ENCODE measurements at places on chromosomes 6 and 20.

GRCh38 chr20:14114065-14114704, 118.9 kb downstream of the MACROD2 start:
- no peak for DNase-seq

DNA sequence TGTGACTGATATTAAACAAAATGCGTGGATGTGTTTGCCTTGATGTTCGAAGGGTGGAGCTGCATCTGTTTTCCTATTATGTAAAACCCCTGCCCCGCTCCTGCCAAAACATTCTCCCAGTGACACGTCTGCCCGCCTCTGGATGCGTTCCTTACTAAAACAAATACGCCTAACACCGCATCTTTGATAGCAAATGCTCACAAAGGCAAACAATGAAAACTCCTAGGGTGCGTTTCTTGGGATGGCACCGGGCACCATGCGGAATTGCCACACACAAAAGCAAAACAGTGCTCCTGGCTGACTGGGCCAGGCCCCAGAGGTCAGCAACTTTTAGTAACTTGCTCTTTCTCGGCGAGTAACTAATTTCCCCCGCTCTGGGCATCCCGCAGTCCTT, 9.0 kb upstream of the FOXC1 start:
- no peak for DNase-seq

DNA sequence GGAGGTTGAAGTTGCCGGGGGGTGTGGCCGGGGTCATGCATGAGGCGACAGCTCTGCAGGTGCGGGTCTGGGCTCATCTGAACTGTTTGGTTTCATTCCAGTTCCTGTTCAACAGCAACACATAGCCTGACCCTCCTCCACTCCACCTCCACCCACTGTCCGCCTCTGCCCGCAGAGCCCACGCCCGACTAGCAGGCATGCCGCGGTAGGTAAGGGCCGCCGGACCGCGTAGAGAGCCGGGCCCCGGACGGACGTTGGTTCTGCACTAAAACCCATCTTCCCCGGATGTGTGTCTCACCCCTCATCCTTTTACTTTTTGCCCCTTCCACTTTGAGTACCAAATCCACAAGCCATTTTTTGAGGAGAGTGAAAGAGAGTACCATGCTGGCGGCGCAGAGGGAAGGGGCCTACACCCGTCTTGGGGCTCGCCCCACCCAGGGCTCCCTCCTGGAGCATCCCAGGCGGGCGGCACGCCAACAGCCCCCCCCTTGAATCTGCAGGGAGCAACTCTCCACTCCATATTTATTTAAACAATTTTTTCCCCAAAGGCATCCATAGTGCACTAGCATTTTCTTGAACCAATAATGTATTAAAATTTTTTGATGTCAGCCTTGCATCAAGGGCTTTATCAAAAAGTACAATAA, 72.5 kb downstream of the PTPN1 start:
- no peak for DNase-seq

GRCh38 chr6:26550250-26550993, 12.3 kb downstream of the HMGN4 start:
- peak; percentile 73 for DNase-seq

- DNase-seq = no peak
Measured at GRCh38 chr20:43300901-43301300, 111.2 kb upstream of the PTPRT start.

DNA sequence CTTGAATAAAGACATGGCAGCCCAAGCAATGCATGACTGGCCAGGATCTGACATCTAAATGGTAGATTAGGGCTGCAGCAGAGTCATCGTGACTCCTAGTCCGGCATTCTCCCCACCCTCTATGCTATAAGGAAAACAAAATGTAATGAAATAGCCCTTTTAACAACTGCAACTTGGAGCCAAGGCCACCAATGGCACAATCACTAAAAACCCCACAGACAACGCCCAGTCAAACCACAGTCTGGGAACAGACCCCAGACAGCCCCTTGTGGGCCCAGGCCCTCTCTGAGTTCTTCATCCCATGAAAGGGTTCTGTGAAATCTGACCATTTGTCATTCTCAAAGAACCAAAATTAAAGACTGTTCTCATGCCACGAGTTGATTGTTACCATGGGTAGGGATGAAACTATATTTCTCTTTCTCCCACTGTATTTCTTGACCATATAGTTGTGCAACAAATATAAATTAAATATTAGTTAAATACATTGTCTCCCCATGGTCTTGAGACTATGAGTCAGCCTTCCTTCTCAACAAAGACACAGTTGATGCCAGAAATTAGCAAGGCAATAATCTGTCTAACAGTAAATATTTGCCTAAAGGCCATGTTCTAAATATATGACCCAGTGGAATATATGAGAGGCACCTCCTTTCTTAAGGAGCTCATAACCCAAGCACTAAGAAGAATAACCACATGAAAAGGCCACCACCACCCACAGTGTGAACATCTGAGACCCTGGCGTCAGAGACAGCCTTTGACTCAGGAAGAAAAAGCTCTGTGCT, 85.6 kb upstream of the SSTR4 start:
- no peak for DNase-seq

DNA sequence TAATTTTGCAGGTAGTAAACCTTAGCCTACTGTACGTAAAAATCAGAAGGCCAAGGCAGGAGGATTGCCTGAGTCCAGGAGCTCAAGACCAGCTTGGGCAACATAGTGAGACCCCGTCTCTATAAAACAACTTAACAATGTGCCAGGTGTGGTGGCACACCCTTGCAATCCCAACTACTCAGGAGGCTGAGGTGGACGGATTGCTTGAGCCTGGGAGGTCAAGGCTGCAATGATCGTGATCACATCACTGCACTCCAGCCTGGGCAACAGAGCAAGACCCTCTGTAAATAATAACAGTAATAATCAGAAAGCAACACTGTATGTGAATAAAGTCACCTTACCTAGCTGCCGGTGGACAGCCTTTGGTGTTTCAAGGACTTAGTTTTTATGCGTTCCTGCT, 48.9 kb downstream of the MTHFD1L start:
- DNase-seq = no peak

DNA sequence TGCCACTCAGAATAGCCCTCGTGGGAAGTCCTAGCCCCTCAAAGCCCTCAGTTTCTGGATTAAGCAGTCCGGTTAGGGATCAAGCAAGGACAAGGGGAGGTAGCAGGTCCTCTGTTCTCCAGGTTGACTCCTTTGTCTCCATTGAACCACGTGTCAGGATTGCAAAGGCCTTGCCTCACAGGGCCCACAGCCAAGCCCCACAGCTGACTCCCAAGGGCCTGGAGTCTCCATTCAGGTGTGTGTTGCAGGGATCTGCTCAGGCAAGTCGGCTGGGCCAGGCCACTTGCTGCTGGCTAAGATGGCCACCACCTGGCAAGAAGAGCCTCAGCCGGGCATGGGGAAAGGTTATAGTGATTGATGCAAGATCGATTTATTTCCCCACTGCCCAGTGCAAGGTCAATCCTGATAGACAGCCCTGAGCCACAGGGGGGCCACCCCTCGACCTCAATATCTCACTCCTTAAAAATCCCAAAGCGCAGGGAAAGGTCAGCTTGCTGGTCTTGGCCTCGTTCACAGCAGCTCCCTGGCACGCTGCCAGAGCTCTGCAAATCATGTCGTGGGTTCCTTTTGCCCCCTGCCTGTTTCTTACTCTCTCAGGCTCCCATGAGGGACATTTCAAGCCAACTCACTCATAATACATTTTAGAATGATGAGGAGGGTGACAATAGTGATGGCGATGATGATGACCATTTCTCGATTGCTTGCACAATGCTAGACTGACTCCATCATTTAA, 75.9 kb downstream of the EDN3 start:
- no peak for DNase-seq

DNA sequence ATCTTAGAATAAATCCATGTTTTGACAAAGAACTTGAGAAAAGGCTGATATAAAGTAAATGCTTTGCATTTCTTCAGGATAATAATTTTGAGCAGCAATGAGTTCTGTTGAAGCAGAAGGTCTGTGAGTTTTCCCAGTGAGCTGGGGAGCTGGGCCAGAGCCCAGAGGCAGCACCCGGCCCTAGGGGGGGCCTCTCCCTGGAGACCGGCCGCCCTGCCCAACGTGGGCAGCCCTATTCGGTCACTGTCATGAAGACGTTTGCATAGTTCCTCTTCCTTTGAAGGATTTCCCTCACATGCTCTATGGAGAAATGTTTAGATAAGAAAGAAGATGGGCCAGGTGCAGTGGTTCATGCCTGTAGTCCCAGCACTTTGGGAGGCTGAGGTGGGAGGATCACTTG, 404.8 kb downstream of the THBS2 start:
- DNase-seq = no peak

DNA sequence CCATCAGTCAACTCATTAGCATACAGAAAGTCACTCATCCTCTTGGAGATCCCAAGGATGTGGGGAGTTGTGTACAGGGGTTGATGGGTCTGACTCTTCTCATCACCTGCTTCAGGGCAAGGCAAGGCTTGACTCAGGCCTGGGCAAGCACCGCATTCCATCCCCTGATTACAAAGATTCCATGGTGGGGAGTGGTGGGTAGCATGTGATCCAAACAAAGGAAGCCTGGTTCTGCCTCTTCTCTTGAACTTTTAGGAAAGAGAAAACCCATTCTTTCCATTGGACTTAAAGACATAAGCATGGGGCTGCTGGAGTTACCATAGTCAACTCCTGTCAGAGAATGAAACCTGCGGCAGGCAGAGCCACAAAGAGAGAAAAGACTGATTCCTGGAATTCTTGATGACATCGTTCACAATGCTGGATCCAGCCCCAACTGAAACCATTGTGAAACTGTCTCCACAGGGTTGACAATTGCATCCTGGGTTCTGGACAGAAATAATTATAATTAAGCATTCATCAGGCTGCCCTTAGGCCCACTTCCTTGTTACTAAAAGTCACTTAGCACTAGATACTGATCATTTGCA, 235.8 kb upstream of the KCNG1 start:
- peak; percentile 65 for DNase-seq

GRCh38 chr6:155454471-155454870, 1.2 kb downstream of the NOX3 start:
- no peak for DNase-seq

- DNase-seq = no peak
Measured at GRCh38 chr20:32357375-32357868, 709 bp upstream of the ASXL1 start.

DNA sequence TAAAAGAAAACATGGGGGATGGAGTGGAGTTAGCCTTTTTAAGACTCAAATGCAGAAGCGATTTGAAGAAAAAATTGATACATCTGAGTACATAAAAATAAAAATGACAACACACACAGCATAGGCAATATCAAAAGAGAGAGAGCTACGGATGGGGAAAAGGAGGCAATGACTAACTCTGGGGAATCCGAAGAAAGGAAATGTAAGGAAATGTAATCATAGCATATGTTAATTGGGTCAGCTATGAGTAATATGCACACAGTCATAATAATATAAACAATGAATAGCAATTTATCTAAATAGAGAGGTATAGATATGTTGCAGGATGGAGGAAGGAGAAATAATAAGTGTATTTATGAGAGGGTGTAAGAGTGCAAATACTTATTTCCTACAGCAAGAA, 83.4 kb downstream of the NOL4L start:
- no peak for DNase-seq

GRCh38 chr6:7725849-7726415, at the start of gene BMP6:
Gene BMP6 (plus strand): TSS chr6:7726099. CDS start chr6:7726956, 857 bp downstream.
- DNase-seq = peak; percentile 96

GRCh38 chr6:78589436-78589835, 277.9 kb upstream of the IRAK1BP1 start:
- DNase-seq = no peak

DNA sequence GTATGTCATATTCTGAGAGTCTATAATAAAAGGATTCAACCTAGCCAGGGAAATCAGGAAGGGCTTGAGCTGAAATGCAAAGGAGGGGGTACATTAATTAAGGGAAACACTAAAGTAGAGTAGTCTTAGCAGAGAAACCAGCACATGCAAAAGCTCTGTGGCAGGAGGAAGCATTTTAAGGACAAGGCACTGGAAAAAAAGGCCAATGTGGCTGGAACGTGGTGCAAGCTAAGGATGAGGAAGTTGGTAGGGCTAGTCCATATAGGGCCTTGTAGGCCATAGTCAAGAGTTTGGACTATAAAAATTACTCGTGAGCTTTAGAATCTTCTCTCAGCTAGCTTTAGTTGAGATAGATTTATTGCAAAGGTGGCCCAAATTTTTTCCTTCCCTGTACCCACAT, 75.2 kb upstream of the TOP1 start:
- no peak for DNase-seq

GRCh38 chr20:58568126-58568482, 52.9 kb upstream of the APCDD1L start:
- no peak for DNase-seq

- DNase-seq = peak; percentile 74
Measured at GRCh38 chr20:38222231-38222922, 38.2 kb downstream of the KIAA1755 start.

GRCh38 chr6:8243475-8243874, 141.1 kb upstream of the EEF1E1 start:
- DNase-seq = peak; percentile 29

DNA sequence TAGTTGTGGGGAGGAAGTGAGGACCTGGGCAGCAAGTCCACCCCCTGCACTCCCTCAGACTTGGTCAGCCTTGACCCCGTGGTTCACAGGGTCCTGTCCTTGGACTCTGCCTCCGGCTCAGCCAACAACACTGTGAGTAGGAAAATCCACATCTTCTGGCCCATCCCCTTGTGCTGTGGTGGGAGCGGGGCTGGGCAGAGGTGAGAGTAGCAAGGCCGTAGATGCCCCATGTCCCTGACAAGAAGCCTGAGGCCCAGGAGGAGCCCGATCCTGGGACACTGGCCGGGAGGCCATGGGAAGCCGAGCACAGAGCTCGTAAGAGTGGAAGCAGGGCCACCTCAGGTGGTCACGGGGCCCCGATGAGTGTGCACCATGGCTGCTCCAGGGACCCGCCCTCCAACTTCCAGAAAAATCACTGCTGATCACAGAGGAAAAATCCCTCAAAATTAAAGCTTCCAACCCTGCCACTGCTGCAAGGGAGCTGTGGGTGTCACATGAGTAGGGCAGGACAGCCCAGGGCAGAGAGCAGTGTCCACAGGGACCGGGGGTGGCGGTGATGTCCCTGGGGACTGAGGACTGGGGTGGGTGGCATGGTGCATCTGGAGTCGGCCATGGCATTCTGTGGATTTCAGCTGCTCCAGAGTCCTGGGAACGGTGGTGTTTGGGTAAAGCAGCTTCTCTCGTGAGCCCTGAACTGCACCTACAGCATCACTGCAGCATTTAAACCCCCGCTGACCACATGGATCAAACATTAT, 189.4 kb downstream of the DLL1 start:
- DNase-seq = no peak

- DNase-seq = no peak
Measured at GRCh38 chr20:46049190-46049589, 20.2 kb downstream of the SLC12A5 start.

DNA sequence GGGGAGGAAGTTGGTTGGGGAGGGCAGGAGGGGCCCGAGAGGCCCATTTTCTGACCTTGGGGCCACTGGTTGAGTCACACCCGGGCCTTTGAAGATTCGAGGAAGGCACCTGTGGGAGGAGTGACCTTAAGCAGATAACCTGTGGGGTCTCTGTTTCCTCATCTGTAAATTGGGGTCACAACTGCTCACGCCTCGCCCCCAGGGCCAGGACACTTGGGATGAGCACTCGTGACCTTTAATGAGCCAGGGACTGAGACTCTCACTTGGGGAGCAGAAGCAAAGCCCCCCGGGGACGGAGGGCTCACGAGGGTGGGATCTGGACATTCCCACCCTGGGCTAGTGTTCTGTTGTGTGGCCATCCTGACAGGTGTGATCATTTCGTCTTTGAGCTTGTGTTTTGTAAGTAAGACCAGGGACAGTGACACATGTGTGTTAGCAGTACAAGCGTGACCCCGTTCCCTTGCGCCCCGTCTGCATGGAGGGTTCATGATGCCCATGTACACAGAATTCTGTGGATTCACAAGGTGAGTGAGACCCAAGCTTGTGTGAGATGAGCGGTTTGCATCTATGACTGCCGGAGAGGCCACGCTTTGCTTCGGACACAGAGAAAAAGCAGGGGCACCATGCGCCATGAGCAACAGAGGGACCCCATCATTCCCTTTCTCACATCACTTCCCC, 79.3 kb upstream of the PMEPA1 start:
- no peak for DNase-seq

Measured in astrocyte of the hippocampus (primary cell).